Regular cardiac myocyte (primary cell): ENCODE measurements at places on chromosomes 2 and 18. TPM values are rescaled to one million over a fixed set of nuclear protein-coding genes. Genes with fewer than 3 reads are reported as not detected.

ZNF236 gene
- 8.7 and 9.4 TPM in 2 replicates for total RNA-seq

UGT1A3 gene
- not detected in 2 replicates for total RNA-seq

CCDC141 gene
- 0.19 and 0.56 TPM in 2 replicates for total RNA-seq

ALK gene
- under 0.01 TPM in 1 of 2 replicates, not detected in the other for total RNA-seq

CRYBA2 gene
- total RNA-seq, result not detected in 2 replicates

NT5DC4 gene
- total RNA-seq, result not detected in 2 replicates

SERPINB13 gene
- total RNA-seq, result not detected in 2 replicates

POTEI gene
- total RNA-seq, result under 0.01 TPM in 1 of 2 replicates, not detected in the other

GALNT3 gene
- total RNA-seq, result 0.56 and 1.2 TPM in 2 replicates

ZDBF2 gene
- total RNA-seq, result 12.1 and 26.2 TPM in 2 replicates

RPE gene
- 122 and 151 TPM in 2 replicates for total RNA-seq

SERPINB11 gene
- total RNA-seq, result not detected in 2 replicates

LRRTM4 gene
- total RNA-seq, result not detected in 2 replicates

ERMN gene
- total RNA-seq, result 0.19 and 0.28 TPM in 2 replicates

COLEC11 gene
- total RNA-seq, result 1.2 and 6.2 TPM in 2 replicates

SLC16A14 gene
- 0.58 and 2.3 TPM in 2 replicates for total RNA-seq

PFN4 gene
- 0.28 and 0.38 TPM in 2 replicates for total RNA-seq

SERPINB3 gene
- not detected in 2 replicates for total RNA-seq

OTOS gene
- not detected in 2 replicates for total RNA-seq

CTAGE1 gene
- total RNA-seq, result 0.28 TPM in 1 of 2 replicates, not detected in the other

ATG4B gene
- total RNA-seq, result 35.5 and 44.1 TPM in 2 replicates

C1GALT1C1L gene
- 1.1 and 1.3 TPM in 2 replicates for total RNA-seq

COLEC12 gene
- total RNA-seq, result 5.0 and 10.1 TPM in 2 replicates

CNGA3 gene
- total RNA-seq, result not detected in 2 replicates

RIT2 gene
- not detected in 2 replicates for total RNA-seq

GRHL1 gene
- total RNA-seq, result 0.28 and 0.38 TPM in 2 replicates

CNRIP1 gene
- total RNA-seq, result 16.9 and 32.2 TPM in 2 replicates

EMILIN1 gene
- total RNA-seq, result 137 and 184 TPM in 2 replicates

VWA3B gene
- total RNA-seq, result not detected in 2 replicates

RAB27B gene
- 5.9 and 16.9 TPM in 2 replicates for total RNA-seq

CFC1 gene
- not detected in 2 replicates for total RNA-seq

KIF1A gene
- total RNA-seq, result under 0.01 TPM in 1 of 2 replicates, not detected in the other

FBLN7 gene
- 0.96 and 7.6 TPM in 2 replicates for total RNA-seq

PSD4 gene
- total RNA-seq, result 0.19 and 1.4 TPM in 2 replicates

CDH20 gene
- total RNA-seq, result under 0.01 and 0.28 TPM in 2 replicates

REG1B gene
- total RNA-seq, result not detected in 2 replicates

TSHZ1 gene
- 2.3 and 3.8 TPM in 2 replicates for total RNA-seq

TCF23 gene
- total RNA-seq, result not detected in 2 replicates

RNF144A gene
- total RNA-seq, result 0.56 and 1.5 TPM in 2 replicates

TM4SF20 gene
- total RNA-seq, result under 0.01 and 0.28 TPM in 2 replicates
